Activated naive CD8-positive, alpha-beta T cell treated with anti-CD3 and anti-CD28 coated beads for 36 hours (primary cell): ENCODE measurements at places on chromosomes 12 and 14. TPM values are rescaled to one million over a fixed set of nuclear protein-coding genes. Genes with fewer than 3 reads are reported as not detected.

PLA2G1B gene
- not detected for total RNA-seq

TC2N gene
- total RNA-seq, result 17.4 TPM

MMP19 gene
- total RNA-seq, result not detected

TSPAN8 gene
- not detected for total RNA-seq

SLC6A12 gene
- not detected for total RNA-seq

ZDHHC22 gene
- total RNA-seq, result not detected

AQP5 gene
- not detected for total RNA-seq

OR4K15 gene
- total RNA-seq, result not detected

TAS2R8 gene
- not detected for total RNA-seq

SPATS2 gene
- 8.5 TPM for total RNA-seq

C12orf50 gene
- total RNA-seq, result 0.16 TPM

PTPN21 gene
- 0.25 TPM for total RNA-seq

LRRK2 gene
- 0.80 TPM for total RNA-seq

CELA1 gene
- not detected for total RNA-seq

LRP1-AS gene
- not detected for total RNA-seq

PLCZ1 gene
- total RNA-seq, result not detected

CMA1 gene
- total RNA-seq, result 0.25 TPM
